HCEC 1CT (cell line): ENCODE measurements at places on chromosomes 2 and 18.

DNA sequence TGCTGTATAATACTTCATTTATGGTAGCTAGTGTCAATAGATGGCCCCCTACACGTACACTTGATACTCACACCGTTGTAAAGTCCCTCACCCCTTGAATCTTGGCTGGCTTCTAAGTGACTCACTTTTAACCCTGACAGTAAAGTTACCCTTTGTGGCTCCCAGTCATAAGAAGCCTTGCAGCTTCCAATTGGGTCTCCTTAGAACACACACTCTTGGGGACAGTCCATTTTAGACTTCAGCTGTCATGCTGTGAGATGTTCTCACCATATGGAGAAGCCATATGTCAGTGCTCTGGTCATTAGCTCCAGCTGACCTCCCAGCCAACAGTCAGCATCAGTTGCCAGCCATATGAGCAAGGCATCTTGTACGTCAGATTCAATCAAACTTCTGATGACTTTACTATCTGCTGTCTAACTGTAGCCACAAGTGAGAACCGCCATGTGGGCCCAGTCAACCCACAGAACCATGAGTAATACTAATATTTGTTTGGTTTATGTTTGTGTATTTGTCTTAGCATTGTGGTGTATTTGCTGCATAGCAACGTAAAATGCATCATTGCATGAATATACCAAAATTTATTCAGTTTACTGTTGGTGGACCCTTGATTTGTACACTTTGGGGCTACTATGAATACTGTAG, 68.3 kb downstream of the PTPN4 start:
- peak; percentile 74 for DNase-seq

- DNase-seq: no peak
These were observed 30.0 kb upstream of the CCNYL1 start for GRCh38 chr2:207681431-207681830.

- DNase-seq: no peak
These were observed 11.7 kb upstream of the SERPINB5 start for GRCh38 chr18:63465059-63465458.

DNA sequence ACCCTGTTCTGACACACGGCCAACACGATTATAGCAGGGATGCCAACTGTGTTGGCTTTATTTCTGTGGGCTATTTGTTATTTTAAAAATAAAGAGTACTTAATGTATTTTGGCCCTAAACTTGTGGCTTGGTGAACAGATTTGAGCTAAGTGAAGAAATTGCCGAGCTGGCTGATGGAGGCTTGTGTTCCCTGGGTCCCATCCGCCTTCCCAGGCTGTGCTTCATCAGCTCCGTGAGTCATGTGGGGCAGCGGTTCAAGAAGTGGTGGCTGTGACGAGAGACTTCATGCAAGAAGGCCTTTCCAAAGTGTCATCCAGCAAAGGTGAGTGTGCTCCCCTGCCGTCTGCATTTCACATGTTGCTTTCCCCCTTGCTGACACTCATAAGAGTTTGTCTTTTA, 73.6 kb upstream of the NCK2 start:
- DNase-seq: no peak
